NCI-H526 treated with DMSO at 0.1 percent for 48 hours (cell line): ENCODE measurements at places on chromosomes 2 and 18.

GRCh38 chr2:11541693-11542274, 7.9 kb downstream of the GREB1 start:
- no peak for DNase-seq

GRCh38 chr2:64124571-64124970, 19.6 kb downstream of the PELI1 start:
- DNase-seq, result no peak

- DNase-seq, result no peak
Observed at GRCh38 chr18:2907550-2908135, 60.8 kb downstream of the EMILIN2 start.

GRCh38 chr18:48791636-48792105, 159.1 kb downstream of the SMAD7 start:
- DNase-seq, result no peak

GRCh38 chr2:219464286-219465032, 29.8 kb downstream of the SPEG start:
- DNase-seq, result no peak

DNA sequence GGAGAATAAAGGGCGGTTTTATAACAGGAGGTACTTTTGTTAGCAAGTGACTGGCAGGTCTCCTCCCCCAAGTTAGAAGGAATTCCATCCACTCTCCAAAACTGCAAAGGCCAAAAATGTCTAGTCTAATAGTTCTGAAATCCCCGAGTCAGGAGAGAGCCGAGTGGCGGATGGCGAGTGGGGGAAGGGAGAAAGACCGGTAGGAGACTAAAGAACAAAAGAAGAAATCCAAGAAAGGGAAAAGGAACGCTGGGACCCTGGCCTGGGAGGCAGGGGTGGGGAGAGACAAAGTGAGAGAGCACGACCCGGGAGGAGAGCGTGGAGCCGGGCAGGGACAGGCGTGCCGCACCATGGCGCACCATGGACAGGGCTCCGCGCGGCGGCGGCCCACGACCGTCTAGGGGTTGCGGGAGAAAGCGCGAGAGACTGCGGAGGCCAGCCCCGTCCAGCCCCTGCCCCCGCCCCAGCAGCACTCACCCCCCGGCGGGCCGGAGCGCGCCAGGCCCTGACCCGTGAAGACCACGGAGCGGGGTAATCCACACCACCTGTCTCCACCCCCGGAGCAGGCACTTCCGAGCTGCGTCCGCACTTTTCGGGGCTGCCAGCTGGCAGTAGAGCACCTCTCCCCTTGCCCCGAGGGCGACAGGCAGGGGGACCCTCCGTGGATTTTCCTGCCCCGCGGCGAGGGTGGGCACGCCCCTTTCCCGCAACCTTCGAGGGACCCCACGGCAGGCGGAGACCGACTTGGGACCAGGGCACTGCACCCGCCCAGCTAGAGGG, 1.6 kb downstream of the CDH2 start:
- no peak for DNase-seq

- no peak for DNase-seq
Observed at GRCh38 chr2:196441527-196441926, 198.0 kb upstream of the CCDC150 start.

- DNase-seq, result no peak
Observed at GRCh38 chr18:24333084-24333483, 64.5 kb downstream of the OSBPL1A start.

DNA sequence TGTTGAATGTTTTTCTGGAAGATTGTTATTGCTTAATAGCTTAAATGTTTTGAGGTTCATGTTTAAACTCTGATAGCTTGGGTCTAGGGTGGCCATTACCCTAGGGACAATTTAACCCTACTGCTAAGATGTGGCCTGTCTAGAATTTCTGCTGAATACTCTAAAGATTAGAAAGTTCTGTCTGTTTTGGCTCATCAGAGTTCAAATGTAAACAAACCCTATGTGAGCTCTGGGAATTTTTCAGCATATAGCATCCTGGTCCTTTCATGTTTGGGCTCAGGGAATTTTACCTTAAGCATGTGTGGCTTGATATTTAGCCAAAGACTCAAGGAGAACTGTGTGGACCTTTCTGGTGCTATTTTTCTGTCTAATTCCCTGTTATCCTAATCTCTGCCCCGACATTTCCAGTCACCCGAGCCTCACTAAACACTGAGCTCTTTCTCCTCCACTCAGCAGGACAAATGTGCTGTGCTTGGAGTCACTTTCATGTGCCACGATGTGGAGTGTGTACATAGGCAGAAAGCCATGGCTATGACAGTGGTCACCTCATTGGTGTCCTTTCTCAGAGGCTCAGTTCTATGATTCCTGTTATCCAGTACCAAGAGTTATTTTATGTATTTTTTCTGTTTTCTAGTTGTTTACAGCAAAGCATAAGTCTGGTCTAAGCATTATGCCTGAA, 492.5 kb upstream of the SPHKAP start:
- DNase-seq, result no peak

- no peak for DNase-seq
Observed at GRCh38 chr2:144147356-144147755, 372.6 kb downstream of the ZEB2 start.

DNA sequence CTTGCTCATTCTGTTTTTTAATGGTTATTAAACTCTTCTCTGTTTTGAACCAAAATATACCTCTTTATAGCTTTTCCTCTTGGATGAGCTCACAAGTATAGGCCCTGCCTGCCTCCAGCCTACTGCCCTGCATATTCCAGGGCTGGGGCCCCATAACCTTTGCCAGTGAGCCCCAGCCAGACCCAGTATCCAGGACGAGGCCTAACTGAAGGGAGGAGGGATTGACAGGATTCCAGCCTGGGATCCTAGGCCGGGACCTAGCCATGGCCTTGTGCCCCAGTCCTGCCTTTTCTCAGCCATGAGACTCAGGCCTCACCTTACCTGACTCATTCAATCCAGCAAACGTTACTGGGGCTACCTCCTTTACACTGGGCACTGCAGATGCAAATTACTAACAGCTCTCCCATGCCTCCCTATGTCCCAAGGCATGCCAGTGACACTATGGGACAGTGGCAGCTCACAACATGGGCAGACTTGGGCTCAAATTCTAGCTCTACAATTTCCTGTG, 159.2 kb downstream of the DDX1 start:
- DNase-seq, result no peak

DNA sequence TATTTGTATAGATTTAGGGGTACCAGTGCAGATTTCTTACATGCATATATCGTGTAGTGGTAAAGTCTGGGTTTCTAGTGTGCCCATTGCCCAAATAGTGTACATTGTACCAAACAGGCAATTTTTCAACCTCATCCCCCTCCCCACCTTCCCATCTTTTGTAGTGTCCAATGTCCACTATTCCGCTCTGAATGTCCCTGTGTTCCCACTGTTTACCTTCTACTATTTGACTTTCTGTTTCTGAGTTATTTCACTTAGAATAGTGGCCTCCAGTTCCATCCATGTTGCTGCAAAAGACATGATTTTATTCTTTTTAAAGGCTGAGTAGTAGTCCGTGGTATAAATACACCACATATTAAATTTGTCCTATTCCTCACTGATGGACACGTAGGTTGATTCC, 132.9 kb downstream of the FTCDNL1 start:
- DNase-seq, result no peak

GRCh38 chr18:57122936-57123510, 23.9 kb upstream of the BOD1L2 start:
- peak; percentile 74 for DNase-seq

DNA sequence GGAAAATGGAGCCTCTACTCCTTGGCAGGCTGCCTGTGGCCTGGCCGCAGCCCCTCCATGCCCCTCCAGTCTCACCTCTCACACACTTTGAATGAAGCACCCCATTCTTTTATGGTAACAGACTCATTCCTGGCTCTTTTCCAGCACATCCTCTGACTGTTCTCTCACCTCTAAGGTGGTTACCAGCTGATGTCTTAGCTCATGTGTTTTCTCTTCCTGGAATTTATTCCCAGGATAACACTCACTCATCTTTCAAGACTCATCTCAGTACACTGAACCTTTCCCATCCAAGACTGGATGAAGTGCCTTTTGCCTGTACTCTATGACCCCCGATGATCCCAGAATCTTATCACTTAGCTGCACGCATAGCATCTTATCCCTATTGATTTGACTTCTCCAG, 50.6 kb downstream of the SLC9A4 start:
- no peak for DNase-seq

- no peak for DNase-seq
Observed at GRCh38 chr2:26054598-26055348, 20.9 kb downstream of the RAB10 start.

DNA sequence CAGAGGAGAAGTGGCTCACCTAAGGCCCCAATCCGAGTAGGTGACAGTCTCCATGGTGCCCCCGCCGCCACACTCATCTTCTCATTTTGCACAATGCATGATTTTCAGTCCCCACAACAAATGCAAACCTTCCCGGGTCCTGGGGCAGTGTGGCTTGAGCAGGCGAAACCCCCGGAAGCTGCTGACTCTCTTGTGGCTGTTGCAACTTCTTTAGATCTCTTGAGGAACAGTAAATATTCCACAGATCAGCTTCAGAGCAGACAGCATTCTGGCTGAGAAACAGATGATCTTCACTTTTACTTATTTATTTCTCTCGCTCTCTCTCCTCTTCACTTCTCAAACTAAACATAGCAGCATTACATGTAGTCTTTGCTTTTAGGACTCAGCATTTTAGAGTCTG, 51.9 kb downstream of the ASAP2 start:
- DNase-seq, result no peak

- no peak for DNase-seq
Observed at GRCh38 chr2:123530004-123530403, 495.1 kb upstream of the CNTNAP5 start.

DNA sequence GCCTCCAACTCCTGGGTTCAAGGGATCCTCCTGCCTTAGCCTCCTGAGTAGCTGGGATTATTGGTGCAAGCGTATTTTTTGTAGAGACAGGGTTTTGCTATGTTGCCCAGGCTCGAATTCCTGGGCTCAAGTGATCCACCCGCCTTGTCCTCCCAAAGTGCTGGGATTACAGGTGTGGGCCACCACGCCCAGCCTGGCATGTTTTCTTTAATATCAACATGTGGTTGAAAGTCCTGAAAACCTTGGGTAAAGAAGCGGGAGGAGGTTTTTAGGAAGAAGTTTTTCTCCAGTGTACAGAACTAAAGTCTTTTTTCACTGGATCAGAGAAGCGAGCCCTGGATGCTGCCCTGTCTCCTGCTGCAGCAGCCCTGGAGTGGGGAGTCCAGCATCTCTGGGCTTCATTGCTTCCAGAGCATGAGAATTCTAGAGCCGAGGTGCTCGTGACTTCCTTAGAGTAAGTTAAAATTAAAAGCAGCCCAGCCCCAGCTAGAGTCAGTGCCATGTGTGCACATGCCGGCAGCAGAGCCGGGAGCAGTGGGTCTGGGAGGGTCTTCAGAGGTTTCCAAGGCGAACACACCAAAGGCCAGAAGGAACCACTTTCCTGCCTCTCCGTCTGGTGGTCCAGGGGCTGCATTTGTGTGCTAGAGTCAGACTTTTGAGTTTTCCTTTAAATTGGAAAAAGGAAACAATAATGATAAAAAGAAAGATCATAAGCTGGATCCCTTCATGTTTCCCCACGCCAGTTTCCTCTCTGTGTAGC, 31.2 kb downstream of the ITGB1BP1 start:
- no peak for DNase-seq

- DNase-seq, result no peak
Observed at GRCh38 chr2:164368896-164369295, 252.4 kb downstream of the GRB14 start.

- no peak for DNase-seq
Observed at GRCh38 chr2:145221516-145221915, 701.6 kb upstream of the ZEB2 start.
